ENCODE measurements at places on chromosomes 16 and 17. TPM values are rescaled to one million over a fixed set of nuclear protein-coding genes. Genes with fewer than 3 reads are reported as not detected.

The CES3 gene
- 0.19 TPM for polyA plus RNA-seq

The KRT12 gene
- not detected for polyA plus RNA-seq

The WBP2 gene
- 142 TPM for polyA plus RNA-seq

The FDXR gene
- 12.3 TPM for polyA plus RNA-seq

The DPEP3 gene
- 0.09 TPM for polyA plus RNA-seq

The TERB1 gene
- not detected for polyA plus RNA-seq

The STH gene
- not detected for polyA plus RNA-seq

The ABCC11 gene
- 0.18 TPM for polyA plus RNA-seq

The SLC4A1 gene
- not detected for polyA plus RNA-seq

The OR3A3 gene
- not detected for polyA plus RNA-seq

The ARHGAP23 gene
- 39.8 TPM for polyA plus RNA-seq

The SLC6A2 gene
- 0.27 TPM for polyA plus RNA-seq

The UBE2G1 gene
- 56.8 TPM for polyA plus RNA-seq

The KRT20 gene
- 2.2 TPM for polyA plus RNA-seq

The COL1A1 gene
- polyA plus RNA-seq, result 802 TPM

DNA sequence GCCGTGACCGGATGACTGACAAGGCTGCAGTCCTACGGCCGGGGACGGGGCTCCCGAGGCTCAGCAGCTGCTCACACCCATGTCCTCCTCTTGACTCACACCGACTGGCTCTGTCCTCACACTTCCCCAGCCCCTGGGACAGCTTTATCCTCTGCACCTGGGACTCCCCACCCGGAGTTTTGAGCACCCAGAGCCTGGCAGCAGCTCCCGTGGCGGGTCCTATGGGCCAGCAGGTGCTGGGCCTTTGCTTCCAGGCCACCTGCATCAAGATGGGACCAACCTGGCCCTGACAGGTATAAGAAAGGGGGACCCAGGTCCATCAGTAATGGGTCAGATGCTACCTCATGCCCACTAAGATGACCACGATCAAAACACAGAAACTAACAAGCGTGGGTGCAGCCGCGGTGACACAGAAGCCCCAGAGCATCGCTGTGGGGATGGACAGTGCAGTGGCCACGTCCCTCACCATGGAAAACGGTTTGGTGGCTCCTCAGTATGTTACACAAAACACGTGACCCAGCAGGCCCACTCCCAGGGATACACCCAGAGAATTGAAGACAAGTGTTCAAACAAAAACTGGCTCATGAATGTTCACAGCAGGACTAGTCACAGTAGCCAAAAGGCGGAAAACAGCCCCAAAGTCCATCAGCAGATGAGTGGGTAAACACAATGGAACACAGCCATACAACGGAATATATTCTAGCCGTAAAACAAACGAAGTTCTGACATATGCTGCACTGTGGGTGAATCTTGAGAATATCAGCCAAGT, 3.3 kb upstream of the NOTUM start:
- DNase-seq, result no peak

- no peak for DNase-seq
Measured at GRCh38 chr17:48790607-48791127, 26.4 kb downstream of the TTLL6 start.

DNA sequence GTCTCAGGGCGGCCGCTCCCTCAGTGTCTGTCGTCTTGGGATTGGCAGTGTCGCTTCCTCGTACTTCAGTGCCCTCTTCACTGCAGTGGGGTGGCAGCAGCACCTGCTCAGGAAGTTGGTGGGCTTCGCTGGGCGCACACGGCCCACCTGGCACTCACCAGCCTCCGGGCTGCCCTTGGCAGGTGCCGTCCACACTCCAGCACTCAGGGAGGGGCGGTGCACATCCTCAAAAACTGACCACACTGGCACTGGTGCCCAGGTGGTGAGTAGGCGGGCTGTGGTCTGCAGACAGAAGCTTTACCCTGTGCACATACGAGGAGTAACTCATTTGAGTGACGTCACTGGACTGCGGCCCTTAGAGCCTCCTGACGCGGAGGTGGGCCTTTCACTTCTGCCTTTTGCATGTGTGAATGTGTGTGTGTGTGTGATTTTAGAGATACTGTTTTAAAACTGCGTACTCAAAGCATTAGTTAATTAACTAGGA, 94.6 kb downstream of the BANP start:
- DNase-seq, result no peak

GRCh38 chr17:29291163-29291752, 2.7 kb downstream of the NUFIP2 start:
- DNase-seq, result peak; percentile 40

GRCh38 chr16:22728167-22728836, 85.7 kb upstream of the HS3ST2 start:
- DNase-seq, result peak; percentile 0

DNA sequence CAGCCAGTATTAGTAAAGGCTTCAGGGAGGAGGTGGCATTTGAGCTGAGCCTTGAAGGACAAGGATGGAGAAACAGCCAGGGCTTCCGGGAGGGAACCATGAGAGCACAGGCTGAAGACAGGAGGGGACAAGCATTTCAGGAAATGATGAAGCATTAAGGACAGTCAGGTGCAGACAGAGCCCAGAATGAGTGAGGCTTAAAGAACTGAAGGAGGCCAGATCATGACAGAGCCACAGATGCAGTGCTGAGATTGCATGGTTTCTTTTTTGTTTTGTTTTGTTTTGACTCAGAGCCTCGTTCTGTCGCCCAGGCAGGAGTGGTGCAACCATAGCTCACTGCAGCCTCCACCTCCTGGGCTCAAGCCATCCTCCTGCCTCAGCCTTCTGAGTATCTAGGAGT, 211.5 kb downstream of the SOX9 start:
- DNase-seq, result no peak

DNA sequence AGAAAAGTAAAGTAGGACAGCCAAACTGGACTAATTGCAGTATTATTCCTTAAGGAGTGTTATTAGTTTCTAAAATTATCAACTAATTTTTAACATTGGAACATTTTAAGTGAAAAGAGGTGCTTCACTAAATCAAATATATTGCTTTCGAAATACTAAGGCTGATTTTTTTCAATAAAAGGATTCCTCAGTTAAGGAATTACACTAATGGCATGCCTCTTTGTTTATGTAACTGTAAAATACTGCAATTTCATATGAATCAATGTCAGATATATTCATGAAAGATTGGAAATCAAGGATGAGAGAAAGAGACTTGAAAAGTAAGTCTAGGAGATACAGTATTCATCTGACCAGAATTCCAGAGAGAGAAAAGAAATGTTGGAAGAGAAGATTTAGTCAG, 129.8 kb downstream of the TANC2 start:
- no peak for DNase-seq

DNA sequence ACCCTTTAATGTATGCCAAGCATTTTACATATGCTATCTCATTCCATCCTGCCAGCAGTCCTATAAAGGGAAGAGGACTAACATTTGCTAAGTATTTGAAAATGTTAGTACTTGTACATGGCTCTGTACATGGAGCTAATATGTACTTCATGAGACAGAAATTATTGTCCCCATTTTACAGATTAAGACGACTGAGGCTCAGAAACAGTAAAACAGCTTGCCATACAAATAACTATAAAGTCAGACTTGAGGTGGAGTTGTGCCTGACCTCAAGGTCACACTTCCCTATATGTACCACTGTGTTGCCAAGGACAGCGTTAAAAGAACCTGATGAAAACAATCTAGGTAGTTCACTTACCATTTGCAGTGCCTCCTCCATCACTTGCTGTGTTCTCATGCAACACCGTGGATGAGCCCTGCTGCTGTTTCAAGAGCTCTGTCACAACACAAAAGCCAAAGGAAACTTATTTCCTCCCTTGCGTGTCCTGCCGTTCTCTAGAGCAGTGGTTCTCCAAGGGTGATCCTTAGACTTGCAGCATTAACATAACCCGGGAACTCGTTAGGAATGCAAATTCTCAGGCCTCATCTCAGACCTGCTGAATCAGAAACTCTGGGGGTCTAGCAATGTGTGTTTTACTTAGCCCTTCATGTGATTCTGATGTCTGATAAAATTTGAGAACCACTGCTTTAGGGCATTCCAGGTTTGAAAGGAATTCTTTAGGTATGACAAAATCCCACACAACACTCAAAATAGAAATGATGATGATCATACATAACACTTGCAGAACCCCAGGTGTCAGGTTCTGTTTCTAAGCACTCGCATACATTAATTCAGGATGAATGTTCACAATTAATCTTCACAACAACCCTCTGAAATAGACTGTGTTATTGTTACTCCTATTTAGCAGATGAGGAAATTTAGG, 51.2 kb upstream of the MTMR4 start:
- DNase-seq, result no peak

DNA sequence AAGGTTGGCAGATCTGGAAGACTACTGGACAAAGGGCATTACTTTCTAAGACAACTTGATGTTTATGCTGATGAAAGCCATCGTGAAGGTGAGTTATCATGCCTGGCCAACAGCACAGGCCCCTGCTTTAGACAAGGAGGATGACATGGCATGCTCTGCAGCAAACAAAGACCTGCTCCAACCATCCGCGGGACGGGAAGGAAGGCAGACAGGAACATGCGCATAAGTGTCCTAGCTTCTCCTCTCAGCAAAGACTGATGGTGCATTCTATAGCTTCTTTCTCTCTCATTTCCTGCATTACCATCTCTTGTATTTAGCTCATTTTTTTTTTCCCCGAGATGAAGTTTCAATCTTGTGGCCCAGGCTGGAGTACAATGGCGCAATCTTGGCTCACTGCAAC, 5.4 kb downstream of the NPLOC4 start:
- DNase-seq, result no peak

- DNase-seq, result no peak
Measured at GRCh38 chr17:77887464-77888241, 70.8 kb upstream of the TNRC6C start.

DNA sequence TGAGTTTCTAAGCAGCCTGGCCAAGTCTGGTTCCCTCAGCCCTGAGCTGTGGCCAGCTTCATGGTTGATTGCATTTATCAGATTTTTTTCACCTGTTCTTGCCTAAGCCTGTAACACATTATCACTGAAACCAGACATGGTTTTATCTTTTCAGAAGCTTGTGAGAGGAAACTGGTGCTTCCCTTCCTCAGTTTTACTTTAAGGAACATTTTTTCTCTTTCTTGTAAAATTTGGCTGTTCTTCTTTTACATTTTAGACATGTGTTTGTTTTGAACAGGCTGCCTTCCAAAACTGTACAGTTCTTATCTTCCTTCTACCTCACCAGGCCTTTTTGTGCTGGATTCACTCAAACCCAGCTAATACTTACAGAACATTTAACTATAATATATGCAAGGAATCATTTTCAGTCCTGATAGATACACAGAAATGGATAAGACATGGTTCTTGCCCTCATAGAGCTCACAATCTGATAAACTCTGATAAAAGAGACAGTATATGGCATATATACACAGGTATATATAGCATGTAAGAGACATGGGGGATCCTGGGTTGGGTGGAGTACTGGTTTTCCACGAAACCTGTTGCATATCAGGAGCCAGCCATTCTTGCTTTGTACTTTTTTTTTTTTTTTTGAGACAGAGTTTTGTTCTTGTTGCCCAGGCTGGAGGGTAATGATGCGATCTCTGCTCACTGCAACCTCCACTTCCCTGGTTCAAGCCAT, 44.5 kb downstream of the ZNRF1 start:
- DNase-seq, result no peak

DNA sequence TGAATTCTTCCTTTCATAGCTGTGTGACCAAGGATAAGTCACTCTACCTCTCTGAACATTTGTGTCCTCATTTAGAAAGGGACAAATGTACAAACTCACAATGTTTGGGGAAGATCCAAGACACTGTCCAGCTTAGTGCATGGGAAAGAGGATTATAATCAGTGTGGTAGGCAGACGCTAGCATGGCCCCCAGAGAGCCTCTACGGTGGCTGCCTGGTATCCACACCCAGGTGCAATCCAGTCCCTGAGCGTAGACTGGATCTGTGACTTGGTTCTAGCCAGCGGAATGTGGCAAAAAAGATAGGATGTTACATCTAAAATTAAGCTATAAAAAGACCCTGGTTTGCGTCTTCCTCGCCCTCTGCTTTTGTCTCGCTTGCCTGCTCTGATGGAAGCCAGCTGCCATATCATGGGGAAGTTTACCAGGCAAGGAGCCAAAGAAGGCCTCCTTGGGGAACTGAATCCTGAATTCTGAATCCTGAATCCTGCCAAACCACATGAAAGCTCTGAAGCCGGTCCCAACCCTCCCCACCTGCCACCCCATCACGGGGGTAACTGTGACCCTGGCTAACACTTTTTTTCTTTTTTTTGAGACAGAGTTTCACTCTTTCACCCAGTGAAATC, 51.7 kb downstream of the PLXDC1 start:
- DNase-seq, result peak; percentile 42

DNA sequence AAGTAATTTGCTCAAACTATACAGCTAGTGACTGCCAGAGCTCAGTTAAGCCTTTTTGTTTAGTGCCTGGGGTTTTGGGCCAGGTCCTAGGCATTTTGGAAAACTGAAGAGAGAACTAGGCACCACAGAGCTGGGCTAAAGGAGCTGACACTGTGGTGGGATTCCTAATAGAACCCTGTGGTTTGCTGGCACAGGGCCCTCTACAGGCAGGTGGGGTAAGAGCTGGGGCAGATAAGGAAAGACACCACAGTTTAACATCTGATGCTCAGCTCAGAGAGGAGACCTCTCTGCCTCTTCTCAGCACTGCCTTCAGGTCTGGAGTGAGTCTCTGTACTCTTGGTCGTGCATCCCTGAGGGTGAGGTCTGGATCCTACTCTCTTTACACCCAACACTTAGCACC, 121.2 kb downstream of the SNX11 start:
- no peak for DNase-seq

GRCh38 chr17:38328620-38329019, 15.1 kb downstream of the GPR179 start:
- DNase-seq, result no peak

DNA sequence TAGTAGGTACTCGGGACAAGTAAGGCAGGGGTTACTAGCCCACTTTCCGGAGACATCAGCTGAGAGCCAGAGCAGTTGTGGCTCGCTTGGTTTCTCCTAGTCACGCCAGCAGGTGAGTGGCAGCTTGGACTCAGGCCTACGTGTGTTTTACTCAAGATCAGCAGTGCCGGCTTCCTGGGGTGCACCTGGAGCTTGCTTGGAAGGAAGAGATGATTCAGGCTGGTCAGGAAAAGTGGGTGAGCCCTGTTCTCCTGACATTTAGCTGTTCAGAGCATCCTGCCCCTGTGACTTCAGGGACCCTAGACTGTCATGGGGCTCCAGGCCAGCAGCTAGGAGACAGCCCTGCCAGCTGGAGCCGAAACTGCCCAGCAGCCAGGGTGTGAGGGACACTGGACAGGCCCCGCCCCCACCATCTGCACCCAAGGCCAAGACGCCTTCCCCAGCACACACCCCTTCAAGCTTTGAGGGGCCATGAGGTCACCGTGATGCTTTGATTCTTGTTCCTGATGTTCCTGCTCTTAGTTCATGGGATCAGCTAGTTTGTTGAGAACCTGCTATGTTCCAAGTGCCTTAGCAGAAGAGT, 238.0 kb upstream of the CIBAR2 start:
- DNase-seq, result no peak

- no peak for DNase-seq
Measured at GRCh38 chr16:84604477-84605013, 13.3 kb downstream of the COTL1 start.

- DNase-seq, result no peak
Measured at GRCh38 chr16:11012841-11013240, 68.5 kb downstream of the CLEC16A start.

- DNase-seq, result no peak
Measured at GRCh38 chr17:61495161-61495857, 43.1 kb downstream of the TBX4 start.
